AG10803 (cell line): ENCODE measurements at places on chromosomes 16 and 17.
A peak's percentile ranks its signal among the peaks of the same experiment; 100 is the strongest.

DNA sequence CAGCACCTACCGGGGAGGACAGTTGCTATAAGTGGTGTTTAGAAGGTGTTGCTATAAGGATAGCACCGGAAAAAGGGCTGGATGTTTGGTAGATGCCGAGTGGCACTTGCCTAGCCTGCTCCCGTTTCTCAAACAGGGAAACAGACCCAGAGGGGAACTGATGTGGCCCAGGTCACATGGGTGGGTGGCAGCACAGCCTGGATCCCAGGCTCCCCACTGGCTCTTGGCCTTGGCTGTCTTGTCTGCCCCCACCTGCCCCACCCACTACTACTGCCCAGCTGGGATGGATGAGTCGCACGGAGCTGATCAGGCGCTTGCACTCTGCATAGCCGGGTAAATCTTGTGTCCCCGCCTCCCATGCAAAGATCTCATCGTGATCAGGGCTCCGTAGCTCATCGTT, 7.2 kb downstream of the SMTNL2 start:
- no peak for DNase-seq

- no peak for DNase-seq
Measured at GRCh38 chr16:78817200-78817739, 717.8 kb downstream of the WWOX start.

DNA sequence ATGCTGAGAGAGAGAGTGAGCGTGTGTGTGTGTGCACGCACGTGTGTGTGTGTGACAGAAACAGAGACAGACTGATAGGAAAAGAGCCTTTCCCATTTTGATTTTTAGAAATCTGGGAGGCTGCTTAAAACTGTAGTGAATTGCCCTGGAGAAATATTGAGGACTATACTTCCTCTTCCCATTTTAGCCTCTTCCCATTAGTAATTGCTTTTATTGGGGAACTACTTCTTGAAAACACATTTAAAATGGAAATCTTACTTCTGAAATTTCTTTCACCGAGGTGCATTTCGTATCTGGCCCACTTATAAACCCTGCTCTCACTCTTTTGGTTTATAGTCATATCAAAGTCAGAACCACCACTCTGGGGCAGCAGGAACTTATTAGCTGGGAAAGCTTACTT, 47.1 kb downstream of the NUP93 start:
- DNase-seq = no peak

DNA sequence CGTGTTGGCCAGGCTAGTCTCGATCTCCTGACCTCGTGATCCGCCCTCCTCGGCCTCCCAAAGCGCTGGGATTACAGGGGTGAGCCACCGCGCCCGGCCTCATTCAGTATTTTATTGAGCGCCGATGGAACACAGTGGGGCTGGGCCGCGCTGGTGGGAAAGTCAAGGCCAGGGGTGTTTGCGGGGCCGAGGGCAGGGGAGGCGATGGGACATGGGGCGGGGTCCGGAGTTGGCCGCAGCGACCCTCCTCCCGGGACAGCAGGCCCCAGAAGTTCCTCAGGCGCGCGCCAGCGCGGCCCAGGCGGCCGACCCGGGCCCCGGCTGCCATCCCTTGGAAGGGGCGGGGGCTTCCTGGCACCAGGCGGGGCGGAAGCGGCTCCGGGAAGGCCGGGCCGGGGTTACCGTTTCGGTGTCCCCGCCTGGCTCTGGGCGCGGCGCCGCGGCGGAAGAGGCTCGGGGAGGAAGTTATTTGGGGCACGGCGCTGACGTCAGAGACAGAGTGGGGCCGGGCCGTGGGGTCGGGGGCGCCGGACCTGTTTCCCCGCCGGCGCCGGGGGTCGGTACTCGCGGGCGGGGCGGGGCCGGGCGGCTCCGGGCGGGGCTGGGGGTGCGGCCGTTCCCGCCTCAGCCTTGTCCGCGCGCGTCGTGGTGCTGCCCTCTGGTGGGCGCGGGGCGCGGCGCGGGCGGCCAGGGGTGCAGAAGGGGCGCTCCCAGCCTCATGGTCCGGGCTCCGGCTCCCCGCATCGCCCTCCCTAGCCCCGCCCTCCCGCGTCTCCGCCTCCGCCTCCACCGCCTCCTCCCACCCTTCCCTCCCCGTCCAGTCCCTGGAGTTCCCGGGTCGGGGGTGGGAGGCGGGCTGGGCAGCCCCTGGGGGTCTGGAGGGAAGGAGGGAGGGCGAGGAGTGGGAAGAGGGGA, 952 bp upstream of the PRSS27 start:
- DNase-seq = peak; percentile 78

DNA sequence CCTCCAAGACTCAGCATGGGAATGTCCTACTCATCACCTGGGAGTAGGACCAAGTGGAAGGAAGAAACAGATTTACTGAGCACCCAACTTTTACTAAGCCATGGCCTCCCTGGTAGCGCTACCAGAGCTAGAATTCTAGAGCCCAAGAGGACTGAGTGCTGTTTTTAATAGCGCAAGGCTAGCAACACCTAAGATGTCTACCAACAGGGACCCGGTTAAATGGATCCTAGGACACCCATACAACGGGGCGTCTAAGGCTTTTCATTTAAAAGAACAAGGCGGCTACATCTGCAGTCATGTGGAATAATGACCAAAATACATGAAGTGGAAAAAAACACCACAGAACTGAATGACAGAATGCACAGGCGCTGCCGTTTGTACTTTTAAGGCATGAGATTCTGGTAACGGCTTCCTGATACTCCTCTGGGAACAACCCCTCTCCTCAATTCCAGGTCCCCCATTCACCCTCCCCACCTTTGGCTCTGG, 5.1 kb downstream of the GGA2 start:
- DNase-seq = no peak

- DNase-seq = no peak
Measured at GRCh38 chr17:17494499-17494869, 1.7 kb downstream of the RASD1 start.

GRCh38 chr16:57304169-57305061, 19.9 kb upstream of the PLLP start:
- peak; percentile 71 for DNase-seq

- DNase-seq = no peak
Measured at GRCh38 chr16:35687781-35688180, 2228.4 kb downstream of the TP53TG3F start.

- DNase-seq = no peak
Measured at GRCh38 chr17:75652934-75653549, 13.9 kb downstream of the RECQL5 start.

- DNase-seq = peak; percentile 63
Measured at GRCh38 chr16:88298181-88298832, 84.5 kb upstream of the ZNF469 start.

DNA sequence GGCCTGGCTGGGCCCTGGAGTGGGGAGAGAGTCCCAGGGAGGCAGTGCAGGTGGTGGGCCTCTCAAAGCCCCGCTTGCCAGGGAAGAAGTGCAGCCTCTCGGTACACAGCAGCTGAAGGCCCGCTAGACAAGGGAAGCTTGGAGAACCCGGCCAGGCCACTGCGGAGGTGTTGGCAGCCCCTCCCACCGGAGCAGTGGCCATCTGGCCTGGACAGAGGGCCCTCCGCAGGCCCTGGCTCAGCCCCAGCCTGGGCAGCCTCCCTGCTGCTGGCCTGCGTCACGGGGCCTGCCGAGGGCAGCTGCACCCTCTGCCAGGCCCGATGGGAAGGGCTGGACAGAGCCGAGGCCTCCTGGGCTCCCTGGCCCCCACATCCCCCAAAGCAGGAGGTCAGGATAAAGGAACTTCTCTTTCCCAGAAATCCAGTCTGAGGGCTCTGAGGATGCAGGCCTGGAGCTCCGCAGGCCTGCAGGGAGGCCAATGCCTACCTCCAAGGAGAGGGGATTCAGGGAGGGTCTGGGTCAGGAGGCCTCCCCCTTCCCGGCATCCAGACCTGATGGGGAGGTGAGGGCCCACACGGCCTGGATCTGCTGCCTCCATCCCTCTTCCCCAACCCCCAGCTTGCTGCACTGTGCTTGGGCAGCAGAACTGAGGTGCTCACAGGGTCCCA, 4.3 kb downstream of the SPPL2C start:
- DNase-seq = no peak

- no peak for DNase-seq
Measured at GRCh38 chr16:17770104-17770503, 299.3 kb upstream of the XYLT1 start.

DNA sequence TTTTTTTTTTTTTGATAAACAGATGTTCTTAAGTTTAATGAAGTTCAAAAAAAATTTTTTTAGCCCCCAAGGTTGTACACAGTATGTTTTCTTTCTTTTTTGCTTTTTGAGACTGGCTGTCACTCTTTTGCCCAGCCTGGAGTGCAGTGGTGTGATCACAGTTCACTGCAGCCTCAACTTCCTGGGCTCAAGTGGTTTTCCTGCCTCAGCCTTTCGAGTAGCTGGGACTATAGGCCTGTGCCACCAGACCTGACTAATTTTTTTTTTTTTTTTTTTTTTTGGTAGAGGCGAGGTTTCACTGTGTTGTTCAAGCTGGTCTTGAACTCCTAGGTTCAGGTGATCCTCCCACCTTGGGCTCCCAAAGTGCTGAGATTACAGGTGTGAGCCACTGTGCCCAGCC, 12.8 kb downstream of the ITGAE start:
- no peak for DNase-seq

DNA sequence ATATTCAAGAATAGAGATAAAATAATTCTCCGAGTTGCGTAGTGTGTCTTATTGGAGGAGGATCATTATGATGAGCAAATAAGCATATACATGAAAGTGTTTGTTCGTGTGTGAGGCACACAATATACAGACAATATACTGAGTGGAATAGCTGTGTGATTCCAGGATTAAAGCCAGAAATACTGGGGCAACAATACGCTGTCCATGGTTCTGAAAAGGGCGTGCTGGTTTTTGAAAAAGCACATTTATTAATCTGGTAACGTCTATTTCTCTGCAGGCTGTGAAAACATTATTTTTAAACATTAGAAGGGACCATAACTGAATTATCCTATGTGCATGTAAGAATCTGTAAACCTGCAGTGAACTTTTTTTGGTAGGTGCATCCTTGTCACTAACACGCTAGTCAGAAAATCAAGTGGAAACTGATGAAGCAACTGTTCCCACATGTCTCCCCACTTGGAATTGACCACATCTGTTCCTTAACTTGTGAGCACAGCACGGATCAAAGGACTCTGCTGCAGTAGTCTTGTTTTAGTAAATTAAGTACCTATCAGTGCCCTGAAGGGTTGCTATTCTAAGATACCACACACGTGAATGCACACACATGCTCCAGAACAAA, 346.0 kb downstream of the GRIN2A start:
- peak; percentile 16 for DNase-seq

DNA sequence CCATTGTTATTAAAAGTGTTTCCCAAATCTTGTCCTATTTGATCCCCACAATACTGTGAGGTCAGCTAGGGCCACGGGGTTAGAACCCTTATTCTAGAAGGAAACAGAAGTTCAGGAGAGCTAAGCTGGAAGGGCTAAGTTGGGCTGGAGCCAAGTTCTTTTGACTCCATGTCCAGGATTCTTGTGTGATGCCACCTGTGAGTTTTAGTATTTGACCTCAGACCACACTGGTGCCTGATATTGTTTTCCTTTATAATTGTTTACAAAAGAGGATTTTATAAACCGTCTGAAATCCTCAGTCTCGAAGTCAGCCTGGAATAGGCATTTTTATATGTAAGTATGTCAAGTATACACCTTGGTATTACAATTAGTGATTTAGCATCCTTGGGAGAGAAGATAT, 332.7 kb downstream of the CBLN1 start:
- DNase-seq = no peak

DNA sequence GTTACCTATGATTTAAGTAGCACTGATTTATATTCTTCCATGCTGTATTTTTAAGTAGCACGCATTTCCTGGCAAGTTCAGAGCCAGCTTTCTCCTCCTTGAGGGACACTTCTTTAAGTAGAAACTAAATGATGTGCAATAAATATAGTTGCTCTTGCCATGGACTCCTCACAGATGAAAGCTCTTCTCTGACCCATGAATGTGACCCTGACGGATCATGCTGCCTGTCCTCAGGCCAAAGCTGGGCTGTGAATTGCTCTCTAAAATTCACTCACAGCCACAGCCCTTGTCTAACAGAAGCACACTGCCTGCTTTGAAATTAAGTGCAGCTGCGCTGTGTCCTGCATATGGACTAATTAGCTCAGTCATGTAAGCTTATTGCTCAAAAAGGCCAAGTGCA, 438.8 kb downstream of the PMP22 start:
- no peak for DNase-seq

DNA sequence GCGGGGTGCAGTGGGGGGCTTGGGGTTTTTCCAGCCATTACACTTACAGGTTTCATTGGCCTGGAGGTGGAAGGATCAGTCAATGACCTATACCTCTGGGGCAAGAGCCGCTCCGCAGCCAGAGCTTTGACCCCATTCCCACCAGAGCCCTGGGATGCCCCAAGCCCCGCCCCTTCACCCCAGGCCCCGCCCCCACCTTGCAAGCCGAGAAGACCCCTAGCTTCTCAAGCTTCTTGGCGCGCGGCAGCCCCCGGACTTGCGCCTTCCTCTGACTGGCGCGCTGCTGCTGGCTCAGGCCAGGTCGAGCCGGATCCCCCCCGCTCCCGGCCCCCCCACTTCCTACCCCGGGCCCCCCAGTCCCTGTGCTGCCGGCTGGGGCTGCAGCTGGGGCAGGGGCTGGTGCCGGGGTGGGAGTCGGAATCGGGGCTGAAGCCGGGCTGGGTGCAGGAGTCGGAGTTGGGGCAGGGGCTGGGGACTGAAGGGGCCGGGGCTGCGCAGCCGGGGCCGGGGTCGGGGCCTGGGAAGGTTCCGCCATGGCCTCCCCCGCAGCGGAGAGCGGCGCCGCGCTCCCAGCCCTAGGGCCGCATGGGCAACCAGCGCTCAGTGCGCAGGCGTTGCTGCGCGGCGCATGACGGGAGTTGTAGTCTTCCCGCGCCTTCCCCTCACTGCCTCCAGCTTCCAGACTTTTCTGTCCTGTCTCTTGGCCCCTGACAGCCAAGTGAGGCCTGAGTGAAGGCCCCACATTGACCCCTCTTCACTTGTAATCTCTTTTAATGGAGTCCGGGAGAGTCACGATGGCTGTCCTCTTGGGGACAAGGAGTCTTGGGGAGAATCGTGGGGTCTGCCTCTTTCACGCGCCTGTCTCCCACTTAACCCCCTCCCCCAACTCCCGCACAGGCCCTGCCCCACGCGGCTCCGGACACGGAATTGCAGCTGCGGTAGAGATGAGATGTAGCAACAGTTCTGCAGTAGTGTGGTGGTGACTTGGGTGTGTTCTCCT, at the start of gene KAT2A:
KAT2A (minus strand) TSS at position 598 of the 1,000 bp plus-strand sequence; CDS start at position 535, 63 bp downstream.
- peak; percentile 74 for DNase-seq

- DNase-seq = peak; percentile 93
Measured at GRCh38 chr17:48101012-48101720, at the start of gene CBX1. CBX1 (minus strand) TSS chr17:48101478; CDS start chr17:48077004, 24,474 bp downstream.

DNA sequence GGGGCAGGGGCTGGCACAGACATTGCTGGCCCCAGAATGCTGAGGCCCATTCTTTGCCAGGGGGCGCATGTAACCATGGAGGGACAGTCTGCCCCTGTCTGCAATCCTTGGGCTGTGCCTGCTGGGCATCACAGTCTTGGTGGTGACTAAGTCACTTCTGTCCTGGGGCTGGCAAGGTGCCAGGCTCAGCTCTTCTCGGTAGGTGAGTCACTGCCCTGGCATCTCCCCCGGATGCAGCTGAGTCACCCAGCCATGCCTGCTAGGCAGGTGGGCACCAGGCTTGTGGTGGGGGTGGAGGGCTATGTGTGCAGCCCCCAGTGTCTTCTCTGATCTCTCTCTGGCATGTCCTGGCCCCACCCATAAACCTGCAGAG, 5.6 kb downstream of the RARA start:
- peak; percentile 93 for DNase-seq

GRCh38 chr16:24944206-24944605, 71.0 kb downstream of the ARHGAP17 start:
- DNase-seq = no peak

GRCh38 chr17:34703533-34703932, 124.2 kb downstream of the TMEM132E start:
- DNase-seq = peak; percentile 17
